ENCODE measurements at places on chromosomes 3 and 15.

- DNase-seq, result no peak
These were observed 486.8 kb downstream of the MAGI1 start for GRCh38 chr3:65551945-65552344.

GRCh38 chr3:13544293-13544831 lies 4.6 kb upstream of the FBLN2 start:
- peak; percentile 43 for DNase-seq

- DNase-seq, result no peak
These were observed 843.6 kb upstream of the NECTIN3 start for GRCh38 chr3:110227991-110228390.

GRCh38 chr3:83248454-83248853 lies 1487.0 kb upstream of the GBE1 start:
- DNase-seq, result no peak

DNA sequence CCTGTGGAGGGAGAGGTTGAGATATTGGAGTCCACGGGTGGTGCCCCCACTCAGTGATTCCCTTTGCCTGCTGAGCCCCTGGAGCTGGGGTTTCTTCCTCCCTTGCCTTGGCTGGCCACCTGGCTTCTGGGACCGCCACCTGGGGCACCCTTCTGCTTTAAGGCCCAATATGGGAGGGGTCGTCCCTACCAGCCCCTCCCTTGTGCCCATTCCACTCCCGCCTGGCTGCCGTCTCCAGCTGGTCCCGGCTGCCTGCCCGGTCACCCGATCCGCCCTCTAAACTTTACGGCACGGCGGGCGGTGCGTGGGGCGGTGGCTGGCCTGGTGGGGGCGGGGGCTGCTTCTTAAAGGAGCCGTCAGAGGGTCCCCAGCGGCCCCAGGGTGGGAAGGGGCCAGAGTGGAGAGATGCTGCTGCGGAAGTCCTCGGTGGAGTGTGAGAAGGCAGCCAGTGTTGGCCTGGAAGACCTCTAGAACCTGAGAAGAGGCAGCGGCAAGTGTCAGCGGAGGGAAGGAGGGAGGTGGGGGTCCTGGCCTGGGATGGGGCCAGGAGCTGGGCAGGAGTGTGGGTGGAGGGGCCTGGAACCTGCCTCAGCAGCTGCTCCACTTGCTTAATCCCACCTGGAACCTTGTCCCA lies 1.6 kb upstream of the SEMA3B start:
- DNase-seq, result no peak

DNA sequence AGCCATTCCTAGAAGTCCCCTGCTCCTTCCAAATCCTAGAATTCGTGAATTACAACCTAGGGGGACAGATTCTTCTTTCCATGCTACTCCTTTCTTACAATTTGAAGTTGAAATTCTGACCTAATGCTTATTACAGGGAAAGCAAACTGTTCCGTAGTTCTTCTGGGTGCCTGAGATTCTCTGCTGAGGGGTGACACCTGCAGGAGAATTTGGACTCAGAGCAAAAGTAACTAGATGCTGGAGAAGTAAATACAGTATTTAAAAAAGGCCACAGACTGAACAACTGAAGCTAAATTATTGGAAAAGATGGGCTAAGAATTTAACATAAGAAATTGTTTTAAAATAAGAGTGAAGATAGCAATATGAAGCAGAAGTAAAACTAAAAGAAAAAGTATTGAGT lies 37.9 kb downstream of the ACAD9 start:
- DNase-seq, result no peak

- DNase-seq, result peak; percentile 78
These were observed 64.2 kb upstream of the ARL8B start for GRCh38 chr3:5057857-5058324.

DNA sequence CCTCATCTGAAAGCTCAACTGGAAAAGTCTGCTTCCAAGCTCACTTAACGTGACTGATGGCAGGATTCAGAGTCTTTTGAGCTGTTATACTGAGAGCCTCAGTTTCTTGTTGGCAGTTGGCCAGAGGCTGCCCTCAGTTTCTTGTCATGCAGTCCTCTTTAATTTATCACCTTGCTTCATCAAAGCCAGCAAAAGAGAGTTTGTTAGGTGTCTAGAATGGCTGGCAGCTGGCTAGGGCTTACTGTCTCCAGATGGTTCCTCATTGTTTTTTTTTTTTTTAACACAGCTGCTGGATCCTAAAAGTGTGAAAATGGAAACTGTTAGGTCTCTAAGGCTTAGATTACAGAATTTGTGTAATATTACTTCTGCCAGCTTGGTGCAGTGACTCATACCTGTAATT lies 310.6 kb downstream of the PDCD6IP start:
- no peak for DNase-seq

DNA sequence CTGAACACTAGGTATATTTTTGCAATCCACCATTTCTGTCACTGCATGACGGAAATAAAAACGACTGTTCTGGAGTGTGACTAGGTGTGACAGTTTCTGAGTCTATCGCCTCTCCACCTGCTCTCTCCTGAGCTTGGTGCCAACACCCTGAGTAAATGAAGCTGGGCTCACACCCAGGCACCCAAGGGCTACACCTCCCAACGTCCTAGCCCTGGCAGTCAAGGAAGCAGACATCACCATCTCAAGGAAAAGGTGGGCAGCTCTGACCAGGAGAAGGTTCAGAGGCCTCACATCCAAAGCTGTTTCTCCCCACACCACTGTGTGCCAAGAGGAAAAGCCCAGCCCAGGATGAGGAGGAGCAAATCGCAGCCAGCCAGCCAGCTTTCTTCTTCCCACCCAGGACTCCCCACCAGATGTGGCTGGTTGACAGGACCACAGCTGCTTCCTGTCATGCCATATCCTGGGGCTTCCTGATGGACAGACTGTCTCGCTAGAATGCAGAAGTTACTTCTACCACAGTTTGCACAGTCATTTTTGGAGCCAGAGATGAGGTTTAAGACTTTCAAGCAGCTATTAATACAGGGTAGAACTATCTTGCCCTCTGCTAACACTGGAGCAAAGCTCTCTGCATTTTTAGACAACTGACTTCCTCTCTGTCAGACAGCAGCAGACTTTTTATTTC lies 3.3 kb downstream of the SCAMP2 start:
- peak; percentile 25 for DNase-seq

DNA sequence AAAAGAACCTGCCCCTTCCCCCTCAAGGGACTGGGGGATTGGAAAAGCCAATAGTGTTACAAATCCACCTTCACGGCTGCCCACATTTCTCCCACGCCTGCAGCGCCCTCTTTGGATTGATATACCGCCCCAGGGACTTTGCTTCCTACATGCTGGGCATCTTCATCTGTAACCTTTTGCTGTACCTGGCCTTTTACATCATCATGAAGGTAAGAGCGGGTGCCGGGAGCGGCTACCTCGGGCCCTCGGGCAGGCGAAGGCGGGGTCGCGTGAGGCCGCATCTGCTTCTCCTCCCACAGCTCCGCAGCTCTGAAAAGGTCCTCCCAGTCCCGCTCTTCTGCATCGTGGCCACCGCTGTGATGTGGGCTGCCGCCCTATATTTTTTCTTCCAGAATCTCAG lies 73.1 kb downstream of the USF3 start:
- no peak for DNase-seq

DNA sequence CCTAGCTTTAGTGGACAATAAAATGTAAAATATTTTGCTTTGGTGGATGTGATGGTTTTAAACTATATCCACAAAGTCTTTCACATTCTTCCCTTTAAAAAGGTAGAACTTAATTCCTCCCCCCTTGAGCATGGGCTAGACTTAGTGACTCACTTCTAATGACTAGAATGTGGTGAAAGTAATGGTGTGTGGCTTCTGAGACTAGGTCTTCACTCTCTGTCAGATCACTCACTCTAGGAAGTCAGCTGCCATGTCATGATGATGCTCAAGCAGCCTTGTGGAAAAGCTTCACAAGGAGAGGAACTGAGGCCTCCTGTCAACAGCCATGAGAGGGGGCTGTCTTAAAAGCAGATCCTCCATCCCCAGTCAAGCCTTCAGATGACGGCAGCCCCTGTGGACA lies 4.2 kb downstream of the LRRC2 start:
- no peak for DNase-seq

GRCh38 chr15:82181371-82181770 lies 81.2 kb downstream of the EFL1 start:
- no peak for DNase-seq

- no peak for DNase-seq
These were observed 19.6 kb downstream of the ATP2B2 start for GRCh38 chr3:10485806-10486205.

DNA sequence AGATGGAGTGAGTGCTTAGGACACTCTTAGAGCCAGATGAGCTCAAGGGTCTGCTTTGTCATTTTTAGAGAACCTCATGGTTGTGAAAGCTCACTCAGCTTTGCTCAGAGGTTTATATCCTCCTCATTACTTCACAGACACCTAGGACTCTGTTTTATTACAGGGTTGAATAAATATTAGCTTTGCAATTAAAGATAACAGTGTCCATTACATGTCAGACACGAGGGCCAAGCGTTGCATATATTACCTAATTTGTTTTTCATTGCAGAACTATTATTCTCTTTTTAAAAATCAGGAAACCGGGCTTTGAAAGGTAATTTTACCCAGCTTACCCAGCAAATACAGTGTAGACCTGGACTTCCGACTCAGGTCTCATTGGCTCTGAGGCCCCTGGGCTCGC lies 16.1 kb downstream of the MAP6D1 start:
- DNase-seq, result no peak

GRCh38 chr15:97858296-97858695 lies 102.2 kb upstream of the ARRDC4 start:
- no peak for DNase-seq

All from CD4-positive, alpha-beta T cell treated with Interleukin-17A for 4 hours (primary cell).